ENCODE measurements at places on chromosomes 11 and 22.

GRCh38 chr11:14641801-14642200 is 1.8 kb upstream of the PDE3B start:
- DNase-seq: no peak

DNA sequence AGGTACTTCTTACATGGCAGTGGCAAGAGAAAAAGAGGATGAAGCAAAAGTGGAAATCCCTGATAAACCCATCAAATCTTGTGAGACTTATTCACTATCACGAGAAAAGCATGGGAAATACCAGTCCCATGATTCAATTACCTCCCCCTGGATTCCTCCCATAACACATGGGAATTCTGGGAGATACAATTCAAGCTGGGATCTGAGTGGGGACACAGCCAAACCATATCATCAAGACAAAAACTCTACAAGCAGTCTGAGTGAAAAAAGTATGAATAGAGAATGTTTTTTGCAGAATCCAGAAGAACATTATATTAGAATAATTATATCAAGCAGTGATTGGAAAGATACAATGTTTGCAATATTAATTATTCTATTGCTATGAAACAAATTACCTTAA is 893.7 kb downstream of the FAM181B start:
- DNase-seq: no peak

- no peak for DNase-seq
Measured at GRCh38 chr11:20067665-20068064, 92.6 kb downstream of the DBX1 start.

GRCh38 chr11:42043312-42043711 is 583.9 kb upstream of the LRRC4C start:
- DNase-seq: no peak

GRCh38 chr22:41828516-41828915 is 4.4 kb upstream of the SREBF2 start:
- no peak for DNase-seq

GRCh38 chr22:36629320-36629719 is 74.2 kb downstream of the CACNG2 start:
- no peak for DNase-seq

DNA sequence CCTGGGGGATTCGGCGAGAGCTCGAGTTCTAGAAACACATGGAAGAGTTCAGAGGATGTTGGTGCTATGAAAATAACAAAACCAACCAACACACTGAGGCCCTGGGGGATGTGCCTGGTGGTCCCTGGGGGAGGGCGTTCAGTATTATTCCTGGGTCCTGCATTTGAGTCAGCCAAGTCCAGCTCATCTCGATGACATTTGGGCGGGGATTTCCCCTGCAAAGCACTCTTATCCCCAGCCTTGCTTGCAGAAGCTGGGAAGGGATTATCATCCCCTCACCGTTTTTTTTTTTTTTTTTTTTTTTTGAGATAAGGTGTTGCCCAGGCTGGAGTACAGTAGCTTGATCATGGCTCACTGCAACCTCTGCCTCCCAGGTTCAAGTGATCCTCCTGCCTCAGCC is 2.1 kb upstream of the SMIM38 start:
- DNase-seq: no peak

GRCh38 chr11:123559523-123559955 is 94.9 kb downstream of the SCN3B start:
- DNase-seq: no peak

DNA sequence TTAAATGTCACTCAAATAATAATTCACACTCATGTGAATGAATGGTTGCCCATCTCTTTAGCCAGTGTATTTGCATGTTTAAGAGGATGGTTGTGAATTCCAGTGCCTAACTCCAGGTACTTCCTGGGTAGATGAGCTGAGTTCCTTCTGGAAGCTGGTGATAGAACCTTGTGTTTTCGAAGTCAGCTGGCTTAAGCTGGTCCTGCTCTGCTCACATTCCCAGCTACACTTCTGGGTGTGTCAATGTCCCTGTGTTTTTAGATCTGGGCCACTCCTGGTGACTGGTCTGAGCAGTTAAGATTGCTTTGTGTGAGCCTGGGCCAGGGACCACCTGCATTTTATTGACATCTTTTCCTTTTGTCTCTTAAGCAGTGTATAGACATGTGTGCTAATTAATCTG is 10.6 kb downstream of the TEAD1 start:
- DNase-seq: no peak

- DNase-seq: no peak
Measured at GRCh38 chr11:2583605-2583958, 116.2 kb downstream of the KCNQ1OT1 start.

GRCh38 chr11:73398721-73399120 is 22.5 kb downstream of the RELT start:
- DNase-seq: no peak

- no peak for DNase-seq
Measured at GRCh38 chr11:46010100-46010499, 87.6 kb downstream of the LARGE2 start.

DNA sequence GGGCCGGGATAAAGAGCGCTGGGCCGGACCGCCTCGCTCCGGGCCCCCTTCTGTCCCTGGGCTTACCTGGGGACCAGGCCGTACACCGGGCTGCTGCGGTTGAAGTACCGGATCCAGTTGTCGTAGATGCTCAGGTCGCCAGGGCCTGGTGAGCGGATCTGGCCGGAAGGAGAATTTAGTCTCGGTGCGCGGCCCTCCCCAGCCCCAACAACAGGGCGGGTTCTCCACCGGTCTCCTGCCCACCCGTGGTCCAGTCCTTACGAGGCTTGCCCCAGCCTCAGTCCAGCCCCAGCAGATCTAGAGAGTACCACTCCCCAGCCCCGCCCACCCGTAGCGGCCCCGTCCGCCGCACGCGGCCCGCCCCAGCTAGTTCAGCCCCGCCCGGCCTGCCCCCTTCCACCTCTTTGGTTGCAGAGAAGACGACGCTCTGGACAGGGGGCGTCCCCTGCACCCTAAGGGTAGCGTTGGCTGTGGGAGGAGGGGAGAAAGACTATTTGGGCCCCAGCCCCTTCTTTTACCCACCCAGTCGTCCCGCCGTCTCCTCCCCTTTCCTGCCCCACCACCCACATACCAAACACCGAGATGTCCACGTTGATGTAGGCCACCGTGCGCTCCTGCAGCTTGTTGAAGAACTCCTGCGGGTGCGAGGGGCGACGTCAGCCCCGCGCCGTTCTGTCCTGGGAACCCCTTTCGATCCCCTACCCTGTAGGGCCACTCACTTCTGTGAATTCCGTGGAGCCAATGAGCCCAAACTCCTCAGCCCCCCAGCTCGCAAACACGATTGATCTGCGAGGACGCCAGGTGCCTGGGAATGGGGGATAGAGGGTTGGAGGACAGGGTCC is 6.8 kb downstream of the SAC3D1 start:
- DNase-seq: peak; percentile 13

GRCh38 chr11:2804701-2805387 is 80.7 kb downstream of the CDKN1C start:
- DNase-seq: no peak

DNA sequence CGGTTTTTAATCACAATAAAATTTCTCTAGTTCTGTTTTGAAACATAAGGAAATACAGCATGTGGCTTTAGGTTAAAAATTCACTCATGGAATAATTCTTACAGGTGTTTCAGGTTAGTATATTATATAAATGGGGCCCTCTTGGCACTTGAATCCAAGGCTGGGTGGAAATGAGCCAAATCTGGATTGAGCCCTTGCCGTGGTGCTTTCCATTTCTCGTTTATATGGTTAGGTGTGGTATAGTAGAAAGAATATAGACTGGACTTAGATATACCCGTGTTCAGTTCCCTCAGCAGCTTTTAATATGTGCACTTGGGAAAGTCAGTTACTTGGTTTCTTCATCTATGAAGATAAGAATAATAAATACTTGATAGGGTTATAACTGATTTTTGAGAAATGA is 16.0 kb downstream of the ZFP91 start:
- no peak for DNase-seq

GRCh38 chr11:113896156-113896879 is 8.3 kb upstream of the HTR3B start:
- no peak for DNase-seq

- no peak for DNase-seq
Measured at GRCh38 chr22:44822534-44822933, 70.2 kb downstream of the ARHGAP8 start.

DNA sequence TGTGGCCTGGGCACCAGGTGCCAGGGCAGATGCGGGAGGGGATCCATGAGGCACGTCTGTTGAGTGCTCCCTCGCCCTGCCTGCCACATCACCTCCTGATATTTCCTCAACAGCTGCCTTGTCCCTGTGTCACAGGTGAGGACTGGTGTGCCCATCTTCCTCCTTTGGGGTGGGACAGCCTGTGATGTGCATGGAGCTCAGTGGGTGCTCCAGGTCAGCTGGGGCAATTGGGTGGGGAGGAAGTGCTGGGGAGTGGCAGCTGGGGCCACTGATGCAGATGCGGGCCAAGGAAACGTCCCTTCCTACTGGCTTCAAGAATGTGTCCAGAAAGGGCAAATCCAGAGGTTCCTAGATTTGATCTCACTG is 83.6 kb downstream of the MORC2 start:
- DNase-seq: no peak

- DNase-seq: no peak
Measured at GRCh38 chr11:30150425-30150824, 80.4 kb upstream of the FSHB start.

- no peak for DNase-seq
Measured at GRCh38 chr11:134153147-134153905, 70.4 kb downstream of the NCAPD3 start.

DNA sequence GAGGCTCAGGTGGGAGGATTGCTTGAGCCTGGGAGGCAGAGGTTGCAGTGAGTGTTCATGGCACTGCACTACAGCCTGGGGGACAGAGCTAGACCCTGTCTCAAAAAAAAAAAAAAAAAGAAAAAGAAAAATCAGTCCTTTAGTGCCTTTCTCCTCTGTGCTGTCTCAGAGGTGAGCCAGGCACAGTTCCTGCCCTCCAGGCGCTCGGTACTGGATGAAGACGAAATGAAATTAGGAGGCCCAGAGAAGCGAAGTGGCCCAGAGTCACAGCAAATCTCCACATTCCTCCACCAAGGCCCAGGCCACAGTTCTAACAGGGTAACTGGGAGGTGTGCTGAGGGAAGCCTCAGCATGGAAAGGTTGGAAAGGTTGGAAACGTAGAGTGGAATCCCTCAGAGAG is 4.9 kb downstream of the PLEKHB1 start:
- DNase-seq: no peak

Measured in stimulated activated CD8-positive, alpha-beta memory T cell treated with anti-CD3 and anti-CD28 coated beads, Interleukin-7, amount 100 ng/mL, for 4 hours (primary cell).